ENCODE measurements at places on chromosomes 7 and 10. TPM values are rescaled to one million over a fixed set of nuclear protein-coding genes. Genes with fewer than 3 reads are reported as not detected.

DNA sequence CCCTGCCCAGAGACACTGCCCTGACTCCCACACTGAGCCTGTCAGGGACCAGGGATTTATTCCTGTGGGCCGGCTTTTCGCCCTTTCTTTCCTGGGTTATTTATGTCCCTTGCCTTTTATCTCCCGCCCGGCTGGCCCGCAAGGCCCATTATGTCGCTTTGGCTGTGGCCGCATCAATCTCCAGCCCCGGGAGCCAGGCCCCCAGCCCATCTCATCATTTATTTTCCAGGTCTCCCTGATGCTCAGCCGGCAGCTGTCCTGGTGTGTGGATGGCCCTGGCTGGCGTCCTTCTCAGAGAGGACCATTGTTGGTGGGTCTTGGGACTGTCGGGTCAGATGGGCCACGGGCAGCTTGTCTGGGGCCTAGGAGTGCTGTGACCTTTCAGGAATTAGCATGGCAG, 82.3 kb downstream of the FAM241B start:
- no peaks in the 10 kb centered on the region for H3K4me1 ChIP-seq
- H3K4me3 ChIP-seq: no peak overlapping the region
- peaks cover 5% of the 10 kb centered on the region for H3K27me3 ChIP-seq
- no peak overlapping the region for H3K27ac ChIP-seq
- no peak for DNase-seq

SPDYE6 gene
- total RNA-seq: not detected

ARMC3 gene
- not detected for total RNA-seq

METTL27 gene
- total RNA-seq: 1.3 TPM

GRCh38 chr10:67936416-67936815, 52.0 kb downstream of the SIRT1 start:
- H3K4me3 ChIP-seq: no peak overlapping the region
- no peak for DNase-seq
- no peaks in the 10 kb centered on the region for H3K27me3 ChIP-seq

DNA sequence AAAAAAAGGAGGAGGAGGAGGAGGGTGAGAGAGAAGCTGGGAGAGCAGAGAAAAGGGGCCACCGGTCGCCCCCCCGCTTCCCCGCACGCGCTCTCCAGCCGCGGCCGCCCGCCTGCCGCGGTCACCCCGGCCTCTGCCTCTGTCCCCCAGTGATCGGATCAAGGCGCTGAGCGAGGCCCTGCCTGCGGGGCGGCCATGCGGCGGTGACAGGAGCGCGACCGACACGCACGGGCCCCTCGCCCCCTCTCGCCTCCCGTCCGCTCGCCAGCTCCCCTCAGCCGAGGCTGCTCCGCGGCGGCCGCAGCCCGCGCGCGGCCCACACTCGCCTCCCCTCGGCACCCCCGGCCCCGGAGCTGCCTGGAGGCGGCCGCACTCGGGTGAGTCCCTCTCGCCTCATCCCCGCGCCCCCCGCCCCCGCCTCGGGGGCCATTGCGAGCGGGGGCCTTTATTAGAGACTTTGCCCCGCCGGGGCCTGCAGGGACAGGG, at the start of gene GTF2I:
Gene GTF2I (plus strand): TSS at position 27 of the 486 bp plus-strand sequence. CDS start 31,411 bp downstream, outside the sequence.
- H3K27me3 ChIP-seq: peaks cover 2% of the 10 kb centered on the region
- peaks cover 14% of the 10 kb centered on the region for H3K36me3 ChIP-seq
- H3K27ac ChIP-seq: peak within 1 kb of the TSS; percentile 95

GRCh38 chr7:141012044-141012685, 2.6 kb downstream of the MRPS33 start:
- peak overlapping the region; percentile 99 for H3K4me3 ChIP-seq
- peak; percentile 93 for DNase-seq
- H3K27me3 ChIP-seq: peaks cover 6% of the 10 kb centered on the region
- peak overlapping the region; percentile 100 for H3K27ac ChIP-seq
- peaks cover 30% of the 10 kb centered on the region for H3K4me1 ChIP-seq
- H3K36me3 ChIP-seq: peaks cover 19% of the 10 kb centered on the region

DNA sequence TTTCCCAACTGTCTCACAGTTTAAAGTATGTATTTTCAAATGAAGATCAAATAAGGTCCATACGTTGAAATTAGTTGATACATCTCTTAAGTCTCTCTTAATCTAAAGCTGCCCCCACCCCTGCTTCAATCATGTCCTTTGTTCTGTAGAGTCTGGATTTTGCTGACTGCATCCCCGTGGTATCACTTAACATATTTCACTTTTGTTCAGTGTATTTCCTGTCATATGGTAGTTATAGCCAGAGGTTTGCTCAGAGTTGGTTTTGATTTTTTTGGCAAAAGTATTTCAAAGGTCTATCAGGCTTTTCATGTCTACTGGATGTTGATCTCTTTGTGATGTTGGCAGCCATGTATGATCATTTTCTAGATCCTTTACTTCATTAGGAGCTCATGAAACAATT, 54.4 kb upstream of the ARID5B start:
- no peak overlapping the region for H3K4me3 ChIP-seq
- H3K27me3 ChIP-seq: no peaks in the 10 kb centered on the region
- H3K36me3 ChIP-seq: no peaks in the 10 kb centered on the region
- no peak for DNase-seq

PRKCQ gene
- 36.0 TPM for total RNA-seq

DNA sequence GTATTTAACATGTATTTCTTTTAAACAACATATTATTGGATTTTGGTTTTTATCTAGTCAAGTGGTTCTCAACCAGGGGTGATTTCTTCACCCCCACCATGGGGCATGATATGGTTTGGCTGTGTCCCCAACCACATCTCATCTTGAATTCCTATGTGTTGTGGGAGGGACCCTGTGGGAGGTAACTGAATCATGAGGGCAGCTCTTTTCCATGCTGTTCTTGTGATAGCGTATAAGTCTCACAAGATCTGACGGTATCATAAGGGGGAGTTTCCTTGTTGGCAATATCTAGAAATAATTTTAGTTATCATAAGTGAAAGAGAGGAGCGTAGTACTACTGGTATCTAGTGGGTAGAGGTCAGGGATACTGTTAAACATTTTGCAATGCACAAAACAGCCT, 37.6 kb downstream of the TMEM168 start:
- H3K36me3 ChIP-seq: no peaks in the 10 kb centered on the region
- H3K27me3 ChIP-seq: peaks cover 1% of the 10 kb centered on the region
- no peak overlapping the region for H3K27ac ChIP-seq
- no peak for DNase-seq

GRCh38 chr10:114431414-114432135, 27.3 kb upstream of the AFAP1L2 start:
- no peak overlapping the region for H3K27ac ChIP-seq
- peaks cover 22% of the 10 kb centered on the region for H3K36me3 ChIP-seq
- no peak overlapping the region for H3K4me3 ChIP-seq

- H3K36me3 ChIP-seq: no peaks in the 10 kb centered on the region
- DNase-seq: peak; percentile 87
- peaks cover 5% of the 10 kb centered on the region for H3K27me3 ChIP-seq
- no peak overlapping the region for H3K27ac ChIP-seq
These were observed 117.3 kb downstream of the PRKAG2 start for GRCh38 chr7:151759591-151760042.

GRCh38 chr10:69142983-69143382, 19.0 kb downstream of the VPS26A start:
- H3K27me3 ChIP-seq: no peaks in the 10 kb centered on the region
- H3K4me3 ChIP-seq: no peak overlapping the region
- peaks cover 11% of the 10 kb centered on the region for H3K36me3 ChIP-seq
- peaks cover 13% of the 10 kb centered on the region for H3K4me1 ChIP-seq

GRCh38 chr7:143434660-143435059, 8.6 kb upstream of the TAS2R60 start:
- H3K4me1 ChIP-seq: peaks cover 15% of the 10 kb centered on the region
- H3K4me3 ChIP-seq: no peak overlapping the region
- peaks cover 14% of the 10 kb centered on the region for H3K27me3 ChIP-seq
- no peak overlapping the region for H3K27ac ChIP-seq

TRIM73 gene
- total RNA-seq: 3.8 TPM

DNA sequence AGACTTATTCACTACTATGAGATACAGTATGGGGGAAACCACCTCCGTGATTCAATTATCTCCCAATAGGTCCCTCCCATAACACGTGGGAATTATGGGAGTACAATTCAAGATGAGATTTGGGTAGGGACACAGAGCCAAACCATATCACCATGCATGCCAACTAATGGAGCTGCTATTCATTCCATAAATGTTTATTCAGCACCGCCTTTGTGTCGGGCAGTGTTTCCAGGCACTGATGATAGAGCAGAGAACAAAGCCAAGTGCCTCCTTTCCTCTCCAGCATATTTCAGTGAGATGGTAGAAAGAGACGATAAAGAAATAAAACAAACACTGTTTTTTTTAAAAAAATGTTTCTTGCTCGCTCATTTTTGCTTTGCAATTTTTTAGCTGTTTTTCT, 295.9 kb upstream of the FOXK1 start:
- H3K27ac ChIP-seq: no peak overlapping the region
- no peak overlapping the region for H3K4me3 ChIP-seq
- no peaks in the 10 kb centered on the region for H3K27me3 ChIP-seq
- H3K4me1 ChIP-seq: no peaks in the 10 kb centered on the region
- no peaks in the 10 kb centered on the region for H3K36me3 ChIP-seq
- no peak for DNase-seq

GRCh38 chr7:23232966-23233365, 13.6 kb upstream of the GPNMB start:
- no peaks in the 10 kb centered on the region for H3K36me3 ChIP-seq
- H3K4me3 ChIP-seq: no peak overlapping the region
- no peak overlapping the region for H3K27ac ChIP-seq
- peaks cover 2% of the 10 kb centered on the region for H3K27me3 ChIP-seq
- peaks cover 2% of the 10 kb centered on the region for H3K4me1 ChIP-seq

- H3K27me3 ChIP-seq: no peaks in the 10 kb centered on the region
- peaks cover 51% of the 10 kb centered on the region for H3K36me3 ChIP-seq
- H3K4me3 ChIP-seq: no peak overlapping the region
- no peak for DNase-seq
- peak overlapping the region; percentile 10 for H3K27ac ChIP-seq
- peaks cover 4% of the 10 kb centered on the region for H3K4me1 ChIP-seq
These were observed 17.7 kb downstream of the WDR91 start for GRCh38 chr7:135193615-135194081.

DNA sequence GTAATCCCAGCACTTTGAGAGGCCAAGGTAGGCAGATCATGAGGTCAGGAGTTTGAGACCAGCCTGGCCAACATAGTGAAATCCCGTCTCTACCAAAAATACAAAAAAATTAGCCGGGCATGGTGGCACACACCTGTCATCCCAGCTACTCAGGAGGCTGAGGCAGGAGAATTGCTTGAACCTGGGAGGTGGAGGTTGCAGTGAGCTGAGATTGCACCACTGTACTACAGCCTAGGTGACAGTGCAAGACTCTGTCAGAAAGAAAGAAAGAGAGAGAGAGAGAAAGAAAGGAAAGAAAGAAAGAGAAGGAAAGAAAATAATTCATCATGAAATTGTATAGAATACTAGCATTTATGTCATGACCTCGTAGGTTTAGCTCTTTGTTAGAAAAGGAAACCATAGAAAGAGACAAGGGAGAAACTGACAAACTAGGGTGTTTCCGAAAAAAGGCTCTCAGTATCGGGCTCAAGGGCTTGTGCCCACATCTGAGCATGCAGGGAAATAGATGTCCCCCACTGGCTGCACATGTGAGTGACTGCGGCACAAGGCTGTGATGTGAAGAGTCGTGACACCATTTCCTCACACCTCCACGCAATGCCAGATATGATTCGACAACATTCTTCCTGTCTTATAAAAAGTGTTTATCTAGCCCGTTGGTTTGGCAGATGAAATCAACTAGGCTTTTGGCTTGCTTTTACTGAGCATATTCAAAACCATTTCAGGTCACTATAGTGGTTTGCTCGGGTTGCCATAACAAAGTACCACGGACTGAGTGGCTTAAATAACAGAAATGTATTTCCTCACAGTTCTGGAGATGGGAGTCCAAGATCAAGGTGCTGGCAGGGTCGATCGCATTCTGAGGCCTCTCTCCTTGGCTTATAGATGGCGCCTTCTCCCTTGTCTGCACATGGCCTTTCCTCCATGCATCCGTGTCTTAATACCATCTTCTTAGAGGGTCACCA, 2.0 kb downstream of the SRGN start:
- H3K36me3 ChIP-seq: peaks cover 52% of the 10 kb centered on the region
- no peaks in the 10 kb centered on the region for H3K27me3 ChIP-seq

TBX20 gene
- 0.24 TPM for total RNA-seq

DNA sequence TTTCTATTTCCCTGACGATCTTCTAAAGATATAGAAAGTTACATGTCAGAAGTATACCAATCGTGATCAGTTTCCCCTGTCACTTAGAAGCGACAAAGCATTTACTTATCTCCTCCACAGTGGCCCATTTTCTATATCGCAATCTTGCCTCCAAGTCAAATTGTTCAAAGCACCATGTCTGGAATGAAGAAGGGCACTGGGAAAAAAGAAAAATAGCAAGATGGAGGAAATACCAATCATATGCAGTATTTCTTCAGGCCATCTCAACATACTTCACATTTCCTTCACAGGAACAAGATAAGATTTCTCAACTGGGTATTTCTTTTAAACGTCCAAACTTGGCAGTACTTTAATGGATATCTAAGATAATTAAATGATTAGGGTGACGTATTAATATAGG, 63.3 kb upstream of the IL6 start:
- H3K4me3 ChIP-seq: no peak overlapping the region
- H3K27me3 ChIP-seq: peaks cover 26% of the 10 kb centered on the region
- H3K4me1 ChIP-seq: peaks cover 41% of the 10 kb centered on the region
- no peak overlapping the region for H3K27ac ChIP-seq
- no peaks in the 10 kb centered on the region for H3K36me3 ChIP-seq
- DNase-seq: no peak

- peak overlapping the region; percentile 82 for H3K27ac ChIP-seq
- H3K4me3 ChIP-seq: peak overlapping the region; percentile 87
- no peaks in the 10 kb centered on the region for H3K27me3 ChIP-seq
- H3K4me1 ChIP-seq: peaks cover 34% of the 10 kb centered on the region
- DNase-seq: no peak
These were observed 25.2 kb downstream of the ZNF775 start for GRCh38 chr7:150404172-150404804.

DNA sequence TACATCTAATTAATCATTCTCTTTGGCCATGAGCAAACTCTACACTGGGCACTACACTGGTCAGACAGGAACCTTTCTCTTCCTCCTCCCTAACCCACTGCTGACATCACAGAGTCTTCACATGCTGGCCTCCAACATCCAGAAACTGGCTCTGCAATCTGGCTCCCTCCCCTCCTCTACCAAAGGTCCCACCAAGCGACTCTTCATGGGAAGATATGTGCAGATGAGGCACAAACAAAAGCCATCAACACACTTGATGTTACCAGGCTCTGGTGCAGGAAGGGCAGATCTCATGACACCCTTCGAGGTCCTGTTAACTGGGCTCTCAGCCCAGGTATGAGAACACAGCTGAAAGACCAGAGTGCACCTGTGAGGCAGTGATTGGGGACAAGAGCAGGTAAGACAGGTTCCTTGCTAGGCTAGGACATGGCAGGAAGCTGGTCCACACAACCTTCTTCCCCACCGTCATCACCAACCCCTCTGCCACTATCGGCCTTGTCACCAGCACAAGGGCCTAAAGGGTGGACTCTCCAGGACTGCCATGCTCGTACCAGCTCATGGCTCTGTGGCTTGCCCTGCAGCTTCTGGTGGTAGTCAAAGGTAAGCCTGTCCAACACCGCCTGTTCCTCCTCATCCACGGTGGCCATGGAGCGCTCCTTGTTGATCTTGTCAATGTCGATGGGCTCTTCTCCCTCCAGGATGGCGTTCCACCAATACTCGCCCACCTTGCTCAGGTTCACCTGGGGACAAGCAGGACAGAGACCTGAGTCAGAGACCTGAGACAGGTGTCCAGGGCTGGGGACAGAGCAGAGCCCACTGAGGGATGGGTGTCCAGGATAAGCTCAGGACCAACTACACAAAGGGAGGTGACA, 66.6 kb upstream of the CAMK2B start:
- H3K36me3 ChIP-seq: peaks cover 21% of the 10 kb centered on the region
- H3K4me3 ChIP-seq: no peak overlapping the region
- no peaks in the 10 kb centered on the region for H3K27me3 ChIP-seq
- no peak for DNase-seq
- no peaks in the 10 kb centered on the region for H3K4me1 ChIP-seq

DYNC1I1 gene
- not detected for total RNA-seq
